ENCODE measurements at places on chromosomes 2 and 18.

DNA sequence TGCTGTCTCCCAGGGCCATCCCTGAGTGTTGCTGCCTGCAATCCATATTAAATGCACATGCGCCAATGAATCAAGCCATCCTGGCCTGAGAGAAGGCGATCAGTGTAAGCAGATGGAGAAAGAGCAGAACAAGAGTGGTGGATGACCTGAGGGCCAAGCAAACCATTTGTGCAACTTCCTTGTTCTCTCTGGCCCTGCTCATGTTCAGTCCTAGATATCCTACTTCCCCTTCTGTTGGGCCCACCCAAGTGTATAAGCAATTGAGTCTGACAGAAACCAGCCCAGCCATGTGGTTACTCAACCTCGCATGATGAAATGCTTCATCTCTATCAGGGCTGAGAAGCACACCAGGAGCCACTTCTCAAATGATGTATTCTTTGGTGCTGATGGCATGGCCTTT is 383.1 kb upstream of the ID2 start:
- no peak for DNase-seq

DNA sequence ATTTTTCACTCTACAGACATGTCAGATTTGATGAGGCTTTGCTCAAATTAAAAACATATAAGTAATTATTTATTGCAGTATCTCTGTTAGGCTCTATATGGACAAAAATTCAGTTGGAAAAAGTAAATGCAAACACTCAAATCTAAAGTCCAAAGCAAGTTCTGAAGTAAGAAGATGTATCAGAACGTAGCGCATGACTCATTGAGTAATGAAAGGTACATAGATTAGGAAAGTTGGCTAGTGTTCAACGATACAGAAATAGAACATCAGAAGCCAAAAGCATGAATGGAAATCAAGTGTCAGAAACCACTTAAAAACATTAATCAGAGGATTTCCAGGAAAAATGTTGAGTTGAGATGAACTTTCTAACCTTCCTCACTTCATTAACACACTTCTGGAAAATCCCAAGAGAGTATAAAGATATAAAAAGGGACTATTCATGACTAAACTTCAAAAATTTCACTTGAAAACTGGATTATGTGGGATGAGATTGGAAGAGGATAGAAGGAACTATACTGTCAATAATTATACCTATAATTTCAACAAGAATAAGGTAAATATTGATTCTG is 494.1 kb downstream of the LRRTM4 start:
- no peak for DNase-seq

- no peak for DNase-seq
Measured at GRCh38 chr18:2654169-2654927, 1.2 kb upstream of the SMCHD1 start.

- DNase-seq: no peak
Measured at GRCh38 chr2:205484215-205484614, 198.1 kb upstream of the NRP2 start.

- no peak for DNase-seq
Measured at GRCh38 chr2:229417176-229417575, 146.1 kb upstream of the PID1 start.

All from NCI-H524 treated with DMSO at 0.1 percent for 48 hours (cell line).